NCI-H1417 treated with DMSO at 0.1 percent for 48 hours (cell line): ENCODE measurements at places on chromosomes 1 and 21.

DNA sequence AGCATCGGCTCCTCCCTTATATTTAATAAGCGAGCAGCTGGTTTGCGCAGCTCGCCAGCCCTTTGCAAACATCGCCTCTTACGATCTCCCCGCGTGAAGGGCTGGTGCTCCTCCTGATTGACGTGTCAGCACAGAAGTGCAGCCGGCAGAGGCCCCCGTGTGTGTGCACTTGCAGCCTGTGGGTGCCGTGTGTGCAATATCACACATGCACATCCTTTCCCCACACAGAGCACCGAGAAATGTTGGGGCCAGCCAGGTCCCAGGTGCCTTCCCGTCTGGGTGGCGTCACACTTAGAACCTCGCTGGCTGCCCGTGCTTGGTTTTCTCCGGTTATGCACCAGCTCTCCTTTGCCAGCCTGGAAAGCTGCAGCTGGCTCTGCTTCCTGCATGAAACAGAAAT, 126.6 kb upstream of the AJAP1 start:
- DNase-seq, result no peak

DNA sequence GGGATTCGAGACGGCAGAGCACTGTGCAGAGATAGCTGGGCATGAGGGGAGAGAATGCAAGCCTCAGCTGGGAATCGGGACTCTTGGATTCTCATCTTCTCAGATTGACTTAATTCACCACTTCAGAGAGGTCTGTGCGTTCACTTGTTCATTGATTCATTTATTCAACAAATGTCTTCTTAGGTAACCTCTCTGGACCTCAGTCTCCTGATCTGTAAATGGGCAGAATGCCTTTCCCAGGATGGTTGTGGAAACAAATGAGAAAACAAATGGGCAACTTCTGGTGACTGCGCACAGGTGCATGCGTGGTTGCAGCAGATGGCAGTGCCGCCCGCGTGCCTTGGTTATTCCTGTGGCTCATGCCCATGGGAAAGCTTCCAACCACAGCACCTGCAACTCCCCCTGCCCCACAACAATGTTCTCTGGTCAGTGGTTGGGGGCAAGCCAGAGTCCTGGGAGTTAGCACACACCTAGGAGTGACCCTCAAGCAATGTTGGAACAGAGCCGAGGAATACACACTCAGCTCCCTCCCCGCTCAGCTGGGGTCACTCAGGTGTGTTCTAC, 110.1 kb upstream of the RUNX3 start:
- DNase-seq, result no peak

DNA sequence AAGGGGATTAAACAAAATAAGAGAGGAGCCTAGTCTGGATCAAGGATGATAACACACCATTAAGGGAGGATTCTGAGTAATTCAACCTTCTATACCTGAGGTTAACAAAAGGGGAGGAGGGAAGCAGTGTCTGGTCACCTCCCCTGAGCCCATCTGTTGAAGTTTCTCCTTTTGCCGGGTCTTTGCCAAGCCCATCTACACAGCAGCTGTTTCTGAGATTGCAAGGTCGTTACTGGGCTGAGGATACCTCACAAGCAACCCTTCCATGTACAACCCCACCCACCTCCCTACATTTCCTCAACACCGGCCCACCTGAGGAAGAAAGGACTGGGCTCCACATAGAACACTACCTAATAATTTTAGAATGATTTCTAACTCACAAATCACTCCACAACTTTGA, 26.3 kb downstream of the LRRC52 start:
- no peak for DNase-seq

GRCh38 chr1:240239309-240239708, 147.6 kb downstream of the FMN2 start:
- no peak for DNase-seq

DNA sequence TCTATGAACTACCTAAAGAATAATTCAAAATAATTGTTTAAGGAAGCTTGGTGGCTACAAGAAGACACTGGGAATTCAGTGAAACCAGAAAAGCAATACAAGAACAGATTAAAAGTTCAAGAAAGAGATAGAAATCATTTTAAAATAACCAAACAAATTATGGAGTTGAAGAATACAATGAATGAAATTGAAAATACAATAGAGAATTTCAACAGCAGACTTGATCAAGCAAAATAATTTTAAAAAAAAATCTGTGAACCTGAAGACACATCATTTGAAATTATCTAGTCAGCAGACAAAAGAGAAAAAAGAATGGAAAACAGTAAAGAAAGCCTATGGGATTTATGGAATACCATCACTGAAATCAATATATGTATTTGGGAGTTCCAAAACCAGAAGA, 31.2 kb upstream of the WNT2B start:
- no peak for DNase-seq

DNA sequence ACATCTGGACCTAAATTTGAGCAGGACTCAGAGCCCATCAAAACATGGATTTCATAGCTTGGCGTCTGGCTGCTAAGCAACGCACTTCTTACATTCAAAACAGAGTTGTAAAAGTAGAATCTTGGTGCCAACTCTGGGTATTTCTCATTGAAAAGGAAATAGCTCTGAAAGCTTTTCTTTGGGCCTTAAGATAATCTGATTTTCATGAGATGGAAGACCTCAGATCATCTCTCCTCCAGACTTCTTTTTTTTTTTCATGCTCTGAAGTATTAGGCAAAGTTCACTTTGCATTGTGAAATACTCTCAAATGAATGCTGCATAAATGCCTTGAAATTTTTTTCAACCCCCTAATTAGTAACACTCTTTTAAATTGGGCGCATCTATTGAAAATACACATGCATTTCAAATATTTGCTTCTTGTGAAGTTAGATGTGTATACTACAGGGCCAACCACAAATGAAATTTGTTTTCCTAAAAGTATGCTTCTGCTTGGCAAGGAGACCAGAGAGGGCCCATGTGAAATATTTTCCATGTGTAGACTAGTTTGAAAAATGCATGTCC, 4.2 kb downstream of the ADAMTS5 start:
- no peak for DNase-seq

GRCh38 chr1:53369761-53370160, 41.9 kb upstream of the LRP8 start:
- no peak for DNase-seq

GRCh38 chr21:20882462-20883407, 115.5 kb upstream of the NCAM2 start:
- DNase-seq, result peak; percentile 35

GRCh38 chr1:70086897-70087296, 118.5 kb downstream of the LRRC40 start:
- no peak for DNase-seq

GRCh38 chr1:170935231-170935630, at the start of gene MROH9:
MROH9 (plus strand) TSS chr1:170935534; CDS start chr1:170945557, 10,023 bp downstream.
- DNase-seq, result no peak

DNA sequence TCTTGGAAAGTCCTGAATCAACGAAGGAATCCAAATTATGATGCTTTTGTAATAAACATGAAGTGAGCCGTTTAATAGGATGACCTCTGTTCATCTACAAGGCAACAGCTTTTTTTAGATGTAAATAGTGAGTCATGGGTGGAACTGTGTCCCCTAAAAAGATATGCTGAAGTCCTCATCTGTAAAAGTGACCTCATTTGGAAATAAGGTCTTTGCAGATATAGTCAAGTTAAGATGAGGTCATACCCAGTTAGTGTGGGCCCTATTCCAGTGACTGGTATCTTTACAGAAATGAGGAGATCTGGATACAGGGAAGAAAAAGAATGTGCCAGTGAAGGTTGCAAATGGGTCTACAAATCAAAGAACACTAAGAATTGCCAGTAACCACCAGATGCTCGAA, 1287.3 kb upstream of the ADGRL4 start:
- no peak for DNase-seq

DNA sequence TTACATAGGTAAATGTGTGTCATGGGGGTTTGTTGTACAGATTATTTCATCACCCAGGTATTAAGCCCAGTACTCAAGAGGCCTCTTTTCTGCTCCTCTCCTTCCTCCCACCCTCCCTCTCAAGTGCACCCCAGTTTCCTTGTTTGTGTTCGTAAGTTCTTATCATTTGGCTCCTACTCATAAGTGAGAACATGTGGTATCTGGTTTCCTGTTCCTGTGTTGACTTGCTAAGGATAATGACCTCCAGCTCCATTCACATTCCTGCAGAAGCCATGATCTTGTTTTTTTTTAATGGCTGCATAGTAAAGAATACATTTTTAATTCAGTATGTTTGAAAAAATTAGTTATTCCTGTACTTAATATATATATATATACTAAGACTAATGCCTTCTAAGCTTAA, 107.7 kb downstream of the CLDN17 start:
- DNase-seq, result no peak

- no peak for DNase-seq
Measured at GRCh38 chr1:172763057-172763456, 104.2 kb downstream of the FASLG start.

- DNase-seq, result no peak
Measured at GRCh38 chr1:175757381-175758015, 14.1 kb upstream of the TNR start.

DNA sequence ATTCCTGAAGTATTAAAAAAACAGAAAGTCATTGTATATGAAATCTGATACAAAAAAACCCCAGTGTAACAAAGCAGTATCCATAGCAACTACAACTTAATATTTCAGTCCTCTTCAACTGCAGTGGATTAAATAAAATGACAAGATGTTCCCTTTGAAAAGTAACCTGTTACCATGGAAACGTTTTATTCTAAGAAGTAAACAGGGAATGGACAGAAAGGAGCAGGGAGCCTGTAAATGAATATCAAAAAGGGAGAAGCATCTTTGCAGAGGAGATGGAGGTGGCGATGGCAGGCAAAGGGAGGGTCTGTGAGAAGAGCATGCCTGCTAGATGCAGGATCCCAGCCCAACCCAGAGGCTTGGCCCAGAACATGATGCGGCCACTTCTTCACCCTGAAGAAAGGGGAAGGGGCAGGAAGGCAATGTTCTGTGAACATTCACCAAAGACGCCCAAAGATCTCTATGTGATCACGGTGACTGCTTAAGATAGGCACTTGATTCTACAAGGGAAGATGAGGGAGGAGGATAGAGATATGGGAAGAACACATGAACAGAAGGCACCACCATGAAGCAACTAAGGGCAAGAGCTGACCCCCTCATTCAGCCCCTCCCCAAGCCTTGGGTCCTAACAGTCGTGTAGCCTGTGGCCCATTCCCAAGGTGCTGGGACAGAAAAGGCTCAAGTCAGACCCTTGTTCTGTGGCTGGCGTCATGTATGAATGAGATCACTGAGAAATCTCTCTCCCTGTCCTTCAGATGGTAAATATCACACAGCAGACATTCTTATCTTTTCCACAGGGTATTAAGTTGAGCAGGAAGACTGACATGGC, 200.0 kb downstream of the SLC45A1 start:
- DNase-seq, result no peak

GRCh38 chr1:200180821-200181220, 153.3 kb downstream of the NR5A2 start:
- DNase-seq, result no peak

- DNase-seq, result no peak
Measured at GRCh38 chr1:29519788-29520110, 283.4 kb downstream of the PTPRU start.

DNA sequence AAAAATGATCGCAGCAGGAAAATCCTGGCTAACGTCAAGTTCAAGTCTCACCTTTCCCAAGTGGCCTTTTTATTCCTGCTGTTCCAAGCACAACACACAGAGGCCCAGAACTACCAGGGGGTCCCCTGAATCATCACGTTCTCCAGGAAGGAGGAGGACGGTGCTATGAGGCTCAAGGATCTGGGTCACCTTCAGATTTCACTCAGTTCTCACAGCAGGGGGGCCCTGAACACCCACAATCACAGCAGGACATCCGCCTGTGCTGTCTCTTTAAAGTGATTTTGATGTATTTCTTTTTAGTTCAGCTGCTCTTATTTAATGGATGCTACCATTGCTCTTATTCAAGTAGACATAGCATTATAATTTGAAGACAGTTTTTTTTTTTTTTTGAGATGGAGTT, 173.4 kb downstream of the HUNK start:
- no peak for DNase-seq

DNA sequence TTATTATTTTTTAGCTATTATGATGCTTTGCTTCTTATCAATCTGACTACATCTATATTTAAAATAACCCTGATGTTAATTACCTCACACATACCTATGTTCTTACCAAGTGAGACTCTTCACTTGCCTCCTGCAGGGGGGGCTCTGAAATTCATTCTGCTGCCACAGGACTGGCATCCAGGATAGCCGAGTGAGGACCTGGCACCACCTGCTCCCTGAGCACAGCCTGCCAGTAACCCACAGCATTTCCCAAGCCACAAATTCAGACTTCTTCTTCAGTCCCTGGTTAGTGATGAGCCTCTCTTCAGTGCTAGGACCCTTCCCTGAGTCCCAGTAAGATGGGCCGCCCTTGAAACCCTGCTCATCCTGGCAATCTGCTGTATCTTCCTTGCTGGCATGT, 296.5 kb upstream of the PLXNA2 start:
- DNase-seq, result no peak

DNA sequence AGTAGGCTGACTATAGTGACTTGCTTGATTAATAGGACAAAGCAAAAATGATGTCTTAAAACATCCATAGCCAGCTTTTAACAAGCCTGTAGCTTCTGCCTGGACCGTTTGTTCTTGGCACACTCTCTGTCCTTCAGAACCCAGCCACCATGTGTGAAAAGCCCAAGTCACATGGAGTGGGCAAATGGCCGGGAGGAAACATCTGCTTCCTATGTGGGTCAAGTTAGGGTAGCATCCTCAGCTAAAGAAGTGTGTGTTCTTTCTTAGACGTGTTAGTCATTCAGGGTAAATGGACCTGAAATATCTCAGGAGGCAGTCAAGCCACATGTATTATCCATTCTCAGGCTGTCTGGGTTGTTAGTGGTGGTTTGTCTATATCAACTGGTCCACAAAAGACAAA, 23.4 kb downstream of the RD3 start:
- DNase-seq, result no peak

GRCh38 chr1:224411766-224412165, 22.8 kb downstream of the WDR26 start:
- DNase-seq, result no peak

DNA sequence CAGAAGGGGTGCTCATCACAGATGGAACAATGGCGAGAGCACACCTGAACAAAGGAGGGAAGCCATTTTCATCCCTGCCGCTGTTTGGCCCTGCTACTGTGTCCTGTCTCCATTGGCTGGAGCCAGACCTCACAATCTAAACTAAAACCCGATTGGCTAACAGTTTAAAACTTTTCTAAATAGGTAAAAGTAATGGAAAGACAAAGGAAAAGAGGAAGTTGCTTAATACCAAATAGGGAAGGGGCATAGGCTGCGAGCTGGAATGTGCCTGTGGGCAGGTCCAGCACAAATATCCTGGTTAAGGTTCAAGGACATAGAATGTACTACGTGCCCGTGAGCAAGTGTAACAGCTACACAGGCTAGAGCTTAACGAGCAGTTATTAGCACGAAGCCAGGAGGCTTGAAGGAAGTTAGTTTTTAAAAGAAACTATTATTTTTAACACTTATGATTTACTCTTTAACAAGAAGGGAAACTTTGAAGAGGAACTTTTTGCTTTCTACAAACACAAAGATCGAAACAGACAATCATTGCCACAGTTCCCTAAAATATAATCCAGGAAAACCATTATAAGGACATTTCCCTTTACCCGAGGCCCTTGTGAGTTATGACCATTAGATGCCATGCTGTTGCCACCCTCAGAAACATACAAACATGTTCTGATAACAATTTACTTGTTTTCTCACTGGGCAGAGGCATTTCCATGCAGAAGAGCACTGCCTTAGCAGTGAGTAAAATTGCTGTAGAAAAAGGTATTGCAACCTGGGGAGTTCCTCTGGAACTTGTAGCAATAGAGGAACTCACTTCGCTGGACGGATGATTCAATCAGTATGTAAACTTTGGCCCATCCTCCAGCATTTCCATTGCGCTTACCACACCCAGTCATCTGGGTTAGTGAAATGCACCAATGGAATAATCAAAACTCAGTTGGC, 4.8 kb upstream of the PTTG1IP start:
- no peak for DNase-seq
